ENCODE measurements at places on chromosomes 2 and 18.

GRCh38 chr2:177245010-177245422 lies 19.5 kb downstream of the NFE2L2 start:
- no peak for DNase-seq

- DNase-seq, result no peak
Observed at GRCh38 chr18:39366656-39367055, 1801.1 kb upstream of the CELF4 start.

- DNase-seq, result no peak
Observed at GRCh38 chr2:161019311-161019710, 140.9 kb upstream of the TANK start.

GRCh38 chr2:101623031-101623521 lies 74.4 kb upstream of the MAP4K4 start:
- no peak for DNase-seq

DNA sequence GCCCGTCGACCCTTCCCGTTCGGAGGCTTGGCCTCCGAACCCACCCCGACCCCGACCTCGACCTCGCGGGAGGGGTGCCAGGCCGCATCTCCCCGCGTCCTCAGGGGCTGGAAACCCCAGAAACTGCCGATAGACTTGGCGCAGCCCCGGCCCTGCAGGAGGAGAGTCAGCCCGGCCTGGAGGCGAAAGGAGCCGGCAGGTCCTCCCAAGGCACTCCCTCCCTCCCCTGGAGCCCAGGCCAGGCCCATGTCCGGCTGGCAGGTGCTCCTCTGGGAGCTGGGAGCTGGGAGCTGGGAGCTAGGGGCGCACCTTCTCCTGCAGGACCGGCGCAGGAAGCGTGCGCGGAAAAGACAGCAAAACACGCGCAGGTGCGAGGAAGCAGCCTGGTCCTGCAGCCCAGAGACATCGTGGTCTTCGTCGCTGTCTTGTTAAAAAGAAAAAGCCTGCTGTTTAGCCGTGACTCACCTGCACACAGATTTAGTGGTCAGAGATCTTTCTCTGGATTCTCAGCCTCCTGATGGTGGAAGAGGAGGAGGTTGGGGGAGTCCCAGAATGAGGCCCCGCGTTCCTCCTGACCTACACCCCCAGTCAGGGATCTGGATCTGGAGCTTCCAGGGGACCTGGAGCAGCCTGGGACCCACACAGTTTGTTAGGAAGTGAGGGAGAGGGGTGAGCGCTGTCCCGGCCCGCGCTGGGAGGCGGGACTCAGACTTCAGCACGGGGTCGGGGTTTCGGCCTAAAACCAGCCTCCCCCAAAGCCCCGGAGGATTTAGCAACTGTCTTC lies 660 bp upstream of the MBP start:
- no peak for DNase-seq

GRCh38 chr18:41096504-41096903 lies 858.5 kb upstream of the PIK3C3 start:
- DNase-seq, result peak; percentile 35
